ENCODE measurements at places on chromosomes 5 and 9. TPM values are rescaled to one million over a fixed set of nuclear protein-coding genes. Genes with fewer than 3 reads are reported as not detected.

CLIC3 gene
- polyA plus RNA-seq: 1.6 TPM

RASEF gene
- polyA plus RNA-seq: 0.08 TPM

TEK gene
- 1.9 TPM for polyA plus RNA-seq

CTNND2 gene
- 0.03 TPM for polyA plus RNA-seq

OCLN gene
- polyA plus RNA-seq: 0.54 TPM

PCDHB6 gene
- 2.6 TPM for polyA plus RNA-seq

AMBP gene
- polyA plus RNA-seq: 0.50 TPM

CARTPT gene
- polyA plus RNA-seq: 30.8 TPM

CDH18 gene
- not detected for polyA plus RNA-seq

ANKRD34B gene
- 0.25 TPM for polyA plus RNA-seq

PCDHGC4 gene
- polyA plus RNA-seq: 0.05 TPM

PDE4D gene
- 2.4 TPM for polyA plus RNA-seq

GARNL3 gene
- polyA plus RNA-seq: 26.6 TPM

SPATA24 gene
- 7.7 TPM for polyA plus RNA-seq

PLEKHG4B gene
- 0.05 TPM for polyA plus RNA-seq

SIT1 gene
- polyA plus RNA-seq: 1.1 TPM

PNPLA7 gene
- polyA plus RNA-seq: 2.1 TPM

LCN9 gene
- not detected for polyA plus RNA-seq

RNF208 gene
- polyA plus RNA-seq: 2.9 TPM

IFNK gene
- not detected for polyA plus RNA-seq

PBX3 gene
- polyA plus RNA-seq: 10.3 TPM

RMRP gene
- polyA plus RNA-seq: not detected

KCNV2 gene
- polyA plus RNA-seq: not detected

NIPAL4 gene
- polyA plus RNA-seq: 0.28 TPM

LECT2 gene
- not detected for polyA plus RNA-seq

SOX30 gene
- polyA plus RNA-seq: not detected

PCDH12 gene
- polyA plus RNA-seq: 0.95 TPM

C5orf24 gene
- 33.3 TPM for polyA plus RNA-seq

DIPK1B gene
- polyA plus RNA-seq: 1.1 TPM

ASS1 gene
- 76.1 TPM for polyA plus RNA-seq

CTSV gene
- 2.3 TPM for polyA plus RNA-seq

ENTPD2 gene
- not detected for polyA plus RNA-seq

SPINK7 gene
- polyA plus RNA-seq: 1.6 TPM

TMEM167A gene
- polyA plus RNA-seq: 53.5 TPM

BTNL8 gene
- polyA plus RNA-seq: 2.0 TPM

LOX gene
- polyA plus RNA-seq: 8.6 TPM

AOPEP gene
- polyA plus RNA-seq: 311 TPM

ARHGEF37 gene
- polyA plus RNA-seq: 2.7 TPM

PITX1 gene
- 0.49 TPM for polyA plus RNA-seq

FAT2 gene
- polyA plus RNA-seq: not detected

OMD gene
- polyA plus RNA-seq: 176 TPM

SLC23A1 gene
- not detected for polyA plus RNA-seq

ZNF483 gene
- 1.2 TPM for polyA plus RNA-seq

ROR2 gene
- polyA plus RNA-seq: not detected

C1QTNF3 gene
- polyA plus RNA-seq: not detected

TRIP13 gene
- 1.3 TPM for polyA plus RNA-seq

SV2C gene
- polyA plus RNA-seq: not detected

WDR5 gene
- polyA plus RNA-seq: 14.9 TPM

ENTPD8 gene
- 3.1 TPM for polyA plus RNA-seq

Data from aorta (tissue), 5 donors.